A549 treated with Hydrocortisone at 1 μM for 4 hours (cell line): ENCODE measurements at places on chromosomes 12 and 14. TPM values are rescaled to one million over a fixed set of nuclear protein-coding genes. Genes with fewer than 3 reads are reported as not detected.

AKAP6 gene
- total RNA-seq: 0.32 to 0.61 TPM (median 0.40 TPM) in 5 replicates

HNF1A gene
- 4.0 to 4.6 TPM (median 4.4 TPM) in 5 replicates for total RNA-seq

CD163L1 gene
- 0.13 to 0.70 TPM (median 0.32 TPM) in 5 replicates for total RNA-seq

SUSD6 gene
- total RNA-seq: 6.4 to 8.4 TPM (median 6.9 TPM) in 5 replicates

P2RX2 gene
- total RNA-seq: not detected in 5 replicates

BCL2L14 gene
- 0.12 TPM in 1 of 5 replicates, not detected in the others for total RNA-seq

SAMD15 gene
- 1.2 to 2.6 TPM (median 1.6 TPM) in 5 replicates for total RNA-seq

GLS2 gene
- total RNA-seq: 0.13 to 0.31 TPM (median 0.21 TPM) in 5 replicates

OR6J1 gene
- total RNA-seq: not detected in 5 replicates

FOXN4 gene
- total RNA-seq: 0.03 to 0.08 TPM (median 0.03 TPM) in 3 of 5 replicates, not detected in the others

MYF6 gene
- total RNA-seq: not detected in 5 replicates

HAL gene
- 0.60 to 1.0 TPM (median 0.72 TPM) in 5 replicates for total RNA-seq
